Mucosa of gallbladder (tissue), 1 donor: ENCODE measurements at places on chromosomes 1 and 21. TPM values are rescaled to one million over a fixed set of nuclear protein-coding genes. Genes with fewer than 3 reads are reported as not detected.

Gene CLDN17
- not detected for total RNA-seq

DNA sequence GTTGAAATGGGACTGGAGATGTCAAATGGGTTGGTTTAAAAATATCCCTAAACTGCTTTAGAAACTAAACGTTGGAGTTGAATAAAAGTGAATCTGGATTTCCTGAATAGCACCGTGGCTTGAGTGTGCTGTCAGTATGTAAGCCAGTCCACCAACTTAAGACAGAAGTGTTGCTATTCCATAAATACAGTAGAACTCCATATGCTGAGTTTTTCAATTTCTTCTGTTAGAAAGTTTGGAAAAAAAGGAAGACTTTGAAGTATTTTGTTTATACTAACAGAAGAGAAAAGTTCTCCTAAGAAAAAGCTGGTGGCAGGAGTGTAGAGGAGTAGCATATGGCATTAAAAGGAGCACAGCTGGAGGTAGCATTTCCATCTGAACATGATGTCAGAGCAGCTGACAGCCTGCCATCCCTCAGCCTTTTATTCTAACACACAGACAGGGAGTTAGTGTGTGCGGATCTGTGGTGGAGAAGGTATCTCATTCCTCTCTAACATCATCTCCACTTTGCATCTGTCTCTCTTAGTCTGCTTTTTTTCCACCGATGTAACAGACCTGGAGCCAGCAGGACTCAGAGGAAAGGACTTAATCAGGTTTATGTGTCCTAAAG, at the start of gene ZBTB18:
TSS of gene ZBTB18 (plus strand) at position 449 of the 610 bp plus-strand sequence. CDS start at position 598, 149 bp downstream.
- DNase-seq = no peak

GRCh38 chr1:235423214-235423652, 56.0 kb downstream of the TBCE start:
- no peak for DNase-seq

Gene NME7
- total RNA-seq = 18.0 TPM

Gene THEM5
- total RNA-seq = not detected

Gene NUDT4B
- total RNA-seq = 0.46 TPM

DNA sequence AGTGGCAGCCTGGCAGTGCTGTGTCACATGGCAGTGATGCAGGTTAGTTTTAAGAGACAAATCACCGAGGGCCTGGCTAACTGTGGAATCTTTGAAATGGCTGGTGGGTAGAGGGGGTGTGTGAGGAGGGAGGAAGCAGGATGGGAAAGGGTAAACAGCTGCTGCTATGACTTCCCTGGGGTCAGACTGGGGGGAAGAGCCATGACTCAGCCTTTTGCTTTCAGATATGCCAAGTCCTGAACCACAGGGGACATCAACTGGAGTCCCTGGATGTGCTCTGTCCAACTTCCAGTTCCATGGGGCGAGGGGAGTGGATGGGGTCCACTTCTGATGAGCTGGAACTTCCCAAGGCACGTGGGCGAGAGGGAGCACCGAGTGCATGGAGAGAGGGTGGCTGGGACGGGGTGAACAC, 121.1 kb upstream of the ADAR start:
- DNase-seq = no peak

Gene CACNA1S
- not detected for total RNA-seq

Gene PPM1J
- 1.1 TPM for total RNA-seq

GRCh38 chr1:8351693-8352470, 34.0 kb downstream of the SLC45A1 start:
- DNase-seq = no peak

Gene ARTN
- total RNA-seq = 2.1 TPM

DNA sequence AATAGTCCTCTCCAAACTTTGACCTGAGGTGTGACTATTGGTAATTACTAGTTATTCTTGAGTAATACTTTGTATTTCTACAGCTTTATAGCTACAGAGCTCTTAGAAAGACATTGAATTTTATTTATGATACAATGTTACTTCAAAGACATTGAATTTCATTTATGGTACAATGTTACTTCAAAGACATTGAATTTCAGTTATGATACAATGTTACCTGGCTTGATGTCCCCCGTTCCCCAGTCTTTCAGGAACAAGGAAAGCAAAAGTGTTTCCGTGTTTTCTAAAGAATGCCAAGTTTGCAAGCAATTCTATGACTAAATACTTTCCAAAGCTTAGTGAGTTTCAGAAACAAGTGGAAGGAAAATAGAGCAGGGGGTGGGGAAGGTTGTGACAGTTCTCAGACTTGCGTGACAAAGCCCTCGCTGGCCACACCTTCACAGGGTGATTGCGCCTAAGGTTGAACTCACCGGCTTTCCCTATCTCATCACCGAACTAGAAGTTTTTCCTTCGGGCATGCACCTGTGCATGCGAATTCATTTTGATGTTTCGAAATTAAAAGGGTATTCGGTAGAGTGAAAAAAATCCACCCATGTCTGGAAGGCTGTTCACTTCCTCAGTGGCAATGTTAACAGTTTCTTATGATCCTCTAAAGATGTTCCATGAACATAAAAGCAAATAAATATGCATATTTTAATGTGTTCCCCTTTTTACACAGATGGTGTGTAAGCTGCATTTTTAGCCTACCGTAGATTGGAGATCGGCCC, 909 bp upstream of the PAXBP1 start:
- DNase-seq = peak; percentile 16

DNA sequence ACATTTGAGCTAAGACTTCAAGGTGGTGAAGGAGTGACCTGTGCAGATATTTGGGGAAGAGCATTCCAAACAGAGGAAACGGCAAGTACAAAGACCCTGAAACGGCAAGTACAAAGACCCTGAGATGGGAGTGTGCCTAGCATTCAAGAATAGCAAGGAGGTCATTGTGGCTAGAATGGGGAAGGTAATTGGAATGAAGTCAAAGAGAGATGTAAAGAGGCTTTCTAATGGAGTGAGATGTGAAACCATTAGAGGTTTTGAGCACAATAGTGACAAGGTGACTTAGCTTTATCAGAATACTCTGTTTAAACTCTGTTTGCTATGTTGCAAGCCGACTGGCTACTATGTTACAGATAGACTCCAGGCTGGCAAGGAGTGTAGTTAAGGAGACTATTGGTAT, 4.4 kb downstream of the CDC7 start:
- no peak for DNase-seq

Gene C1orf87
- not detected for total RNA-seq

- DNase-seq = no peak
Observed at GRCh38 chr1:233034836-233035235, 84.4 kb downstream of the NTPCR start.

DNA sequence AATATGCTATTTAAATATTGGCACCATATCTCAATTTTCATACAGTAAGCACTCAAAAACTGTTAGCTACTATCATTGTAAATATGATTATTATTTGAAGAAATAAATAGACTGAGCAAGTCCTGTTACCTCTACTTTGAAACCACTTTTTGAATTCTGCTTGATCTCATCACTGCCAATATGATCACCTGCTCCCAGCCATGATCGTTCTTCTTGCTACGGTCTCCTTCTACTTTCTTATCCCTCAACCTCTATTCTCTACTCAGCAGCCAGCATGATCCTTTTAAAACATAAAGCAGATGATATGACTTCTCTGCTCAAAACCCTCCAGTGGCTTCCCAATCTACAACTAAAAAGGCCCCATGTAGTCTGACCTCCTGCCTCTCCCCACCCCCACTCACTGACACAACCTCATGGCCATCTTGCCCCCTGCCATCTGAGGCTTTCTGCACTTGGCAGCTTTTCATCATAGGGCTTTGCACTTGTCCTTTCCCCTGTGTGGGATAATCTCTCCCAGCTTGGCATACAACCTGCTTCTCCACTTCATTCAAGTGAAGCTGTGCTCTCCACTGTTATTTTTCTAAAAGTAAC, 27.2 kb downstream of the CD34 start:
- DNase-seq = no peak

DNA sequence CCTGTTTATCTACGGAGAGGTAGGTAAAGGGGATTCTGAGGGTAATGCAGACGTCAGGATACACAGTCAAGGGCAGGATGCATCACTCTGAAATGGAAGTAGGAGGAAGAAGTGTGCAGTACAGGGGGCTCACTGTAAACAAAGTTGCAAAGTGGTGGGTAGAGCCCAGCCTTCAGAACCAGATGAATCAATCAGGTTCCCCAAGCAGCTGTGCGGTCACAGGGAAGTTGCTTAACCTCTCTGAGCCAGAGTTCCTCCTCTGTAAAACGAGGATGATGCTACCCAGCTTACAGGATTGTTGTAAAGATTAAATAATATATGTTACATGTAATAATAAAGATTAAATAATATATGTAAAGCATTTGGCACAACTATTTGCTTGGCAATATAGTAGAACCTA, 13.5 kb upstream of the MYOM3 start:
- no peak for DNase-seq

DNA sequence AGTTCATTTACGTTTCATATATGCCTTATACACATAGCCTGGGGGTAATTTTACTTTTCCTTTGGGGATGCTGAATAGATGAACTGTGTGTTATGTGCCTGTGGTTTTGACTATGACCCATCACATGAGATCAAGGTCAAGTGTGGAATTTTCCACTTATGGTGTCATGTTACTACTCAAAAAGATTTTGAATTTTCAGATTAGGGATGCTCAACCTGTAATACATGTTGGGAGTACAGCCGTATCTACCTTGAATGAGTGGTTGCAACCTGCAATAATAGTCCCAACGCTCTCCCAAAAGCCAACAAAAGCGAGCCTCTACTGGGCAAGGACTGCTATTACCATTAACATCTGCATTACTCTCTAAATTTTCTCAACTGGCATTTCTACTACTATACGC, 68.5 kb upstream of the SDC3 start:
- DNase-seq = no peak

DNA sequence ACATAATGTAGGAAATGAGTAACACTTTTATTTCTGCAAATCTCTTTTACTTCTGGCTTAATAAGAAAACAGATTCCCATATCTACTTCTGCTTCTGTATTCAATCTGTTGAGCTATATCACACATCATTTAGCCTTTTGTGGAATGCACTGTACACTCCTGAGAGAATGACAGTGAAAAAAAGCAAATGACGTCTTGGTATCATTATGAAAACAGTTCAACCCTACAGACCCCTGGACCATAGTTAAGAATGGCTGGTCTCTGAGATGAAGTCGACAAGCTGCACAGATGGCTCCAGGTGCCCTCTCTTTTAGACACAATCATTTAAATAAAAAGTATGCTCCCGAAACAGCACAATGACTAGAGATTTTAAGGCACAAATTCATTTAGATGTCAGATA, 247.0 kb downstream of the RERE start:
- DNase-seq = no peak

- no peak for DNase-seq
Observed at GRCh38 chr21:28338701-28339305, 653.9 kb downstream of the LTN1 start.

- DNase-seq = no peak
Observed at GRCh38 chr1:66176012-66176715, 357.8 kb upstream of the SGIP1 start.

Gene AK4
- total RNA-seq = 160 TPM

Gene KRTAP6-1
- not detected for total RNA-seq

DNA sequence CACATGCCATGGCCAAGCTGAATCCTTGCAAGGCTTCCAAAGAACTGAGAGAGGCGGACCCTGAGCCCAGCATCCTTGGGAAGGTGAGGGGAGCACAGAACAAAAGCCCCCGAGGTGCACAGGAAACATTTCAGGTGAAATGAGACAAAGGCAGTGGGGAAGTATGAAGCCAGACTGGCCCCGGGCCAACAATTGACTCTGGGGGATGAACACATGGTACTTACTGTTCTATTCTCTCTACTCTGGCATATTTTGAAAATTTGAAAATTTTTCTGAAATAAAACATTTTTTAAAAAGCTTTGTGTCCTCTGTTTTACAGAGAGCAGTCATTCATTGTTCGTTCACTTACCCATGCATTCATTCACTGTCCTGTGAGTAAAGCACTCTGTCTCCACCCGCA, 77.7 kb downstream of the GRIK3 start:
- no peak for DNase-seq

DNA sequence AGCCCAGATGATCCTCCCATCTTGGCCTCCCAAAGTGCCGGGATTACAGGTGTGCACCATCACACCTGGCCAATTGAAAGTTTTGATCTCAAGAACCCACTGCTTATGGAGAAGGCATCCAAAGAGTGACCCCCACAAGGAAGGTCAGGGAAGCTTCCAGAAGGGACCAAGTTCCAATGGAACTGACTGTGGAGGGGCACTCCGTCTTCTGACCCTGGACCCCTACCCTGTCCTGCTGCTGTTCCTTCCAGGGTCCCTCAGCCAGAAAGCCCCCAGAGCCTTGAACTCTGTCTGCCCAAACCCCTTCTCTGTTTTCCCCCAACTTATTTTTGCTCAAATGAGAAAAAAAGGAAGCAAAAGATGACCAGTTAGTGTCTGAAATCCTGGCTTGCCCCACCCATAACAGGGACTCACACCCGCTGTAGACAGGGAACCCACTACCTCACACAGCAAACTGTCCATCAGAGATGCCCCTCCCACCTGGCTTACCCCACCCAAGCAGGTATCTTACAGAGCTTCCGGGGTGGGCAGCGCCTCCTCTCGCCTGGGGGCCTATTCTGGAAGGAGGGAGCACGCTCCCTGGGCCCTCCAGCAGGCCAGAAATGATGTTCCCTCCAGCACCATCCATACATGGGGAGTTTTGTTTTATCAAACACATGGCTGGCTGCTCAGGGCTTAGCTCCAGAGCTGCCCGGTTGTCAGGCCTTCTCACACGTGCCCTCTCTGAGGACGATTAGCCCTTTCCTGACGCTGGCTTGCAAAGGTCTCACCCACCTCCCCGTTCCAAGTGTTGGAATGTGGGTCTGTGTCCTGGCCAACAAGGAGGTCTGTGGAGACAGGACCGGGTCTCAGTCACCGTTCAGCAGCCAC, 3.1 kb upstream of the WNT3A start:
- DNase-seq = no peak

Gene PRR9
- not detected for total RNA-seq

- DNase-seq = no peak
Observed at GRCh38 chr1:77850082-77850481, 38.3 kb upstream of the NEXN start.

- no peak for DNase-seq
Observed at GRCh38 chr1:167517535-167518330, 596 bp downstream of the CD247 start.

Gene GOLT1A
- total RNA-seq = 10.8 TPM

GRCh38 chr1:153698020-153698922, 19.8 kb downstream of the NPR1 start:
- DNase-seq = peak; percentile 30

DNA sequence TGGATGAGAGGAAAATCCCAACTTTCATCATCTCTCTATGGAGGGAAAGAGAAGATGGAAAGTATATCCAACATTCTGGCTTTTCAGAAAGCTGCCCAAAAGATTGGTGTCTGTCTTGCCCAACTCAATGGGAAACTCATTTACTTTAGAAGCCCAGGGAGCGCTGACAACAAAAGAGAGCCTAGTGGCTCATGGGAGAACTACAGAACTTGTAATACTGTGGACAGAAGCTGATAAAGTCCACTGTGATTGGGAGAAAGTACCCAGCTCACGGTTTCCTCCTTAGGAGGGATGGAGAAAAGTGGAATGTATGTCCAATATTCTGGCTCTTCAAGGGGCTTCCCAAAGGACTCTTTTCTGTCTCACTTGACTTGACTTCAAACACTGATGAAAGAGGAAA, 66.0 kb downstream of the RGS21 start:
- DNase-seq = no peak
